ENCODE measurements at places on chromosomes 6 and 20. TPM values are rescaled to one million over a fixed set of nuclear protein-coding genes. Genes with fewer than 3 reads are reported as not detected.

- H3K27ac ChIP-seq, result no peak overlapping the region
- H3K4me3 ChIP-seq, result no peak overlapping the region
- DNase-seq, result no peak
- no peaks in the 10 kb centered on the region for H3K4me1 ChIP-seq
Measured at GRCh38 chr6:135521431-135521830, 23.9 kb upstream of the AHI1 start.

DNA sequence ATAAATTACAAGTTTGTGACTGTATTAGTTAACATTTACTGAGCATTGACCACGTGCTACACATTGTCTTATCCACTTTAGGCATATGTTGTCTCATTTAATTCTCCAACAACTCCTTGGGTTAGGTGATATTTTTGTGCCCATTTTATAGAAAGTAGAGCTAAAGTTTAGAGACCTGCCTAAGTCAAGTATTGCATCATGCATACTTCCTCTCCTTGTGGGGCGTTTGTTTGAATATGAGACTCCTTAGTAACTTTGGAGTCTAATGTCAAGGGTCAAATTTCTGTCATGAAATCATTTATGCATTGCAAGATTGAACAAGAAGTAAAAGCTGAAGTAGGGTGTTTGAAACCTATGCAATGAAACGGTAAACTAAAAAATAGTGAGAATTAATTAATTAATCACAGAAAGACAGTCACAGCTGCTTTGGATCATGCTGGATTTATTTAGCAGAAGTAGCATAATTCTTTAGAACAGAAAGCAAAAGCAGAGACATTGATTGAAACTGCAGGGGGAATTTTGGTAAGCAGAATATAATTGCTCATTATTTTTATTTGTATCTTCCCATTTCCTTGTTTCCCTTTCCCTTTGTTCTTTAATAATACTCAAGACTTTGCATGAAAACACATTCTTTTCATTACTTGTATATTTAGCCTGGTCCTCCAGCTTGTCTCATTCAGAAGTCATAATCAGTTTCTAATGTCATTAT lies 1374.4 kb upstream of the GJE1 start:
- no peaks in the 10 kb centered on the region for H3K4me1 ChIP-seq
- H3K27ac ChIP-seq, result no peak overlapping the region
- H3K36me3 ChIP-seq, result no peaks in the 10 kb centered on the region
- no peak overlapping the region for H3K4me3 ChIP-seq
- no peak for DNase-seq
- no peaks in the 10 kb centered on the region for H3K27me3 ChIP-seq

DNA sequence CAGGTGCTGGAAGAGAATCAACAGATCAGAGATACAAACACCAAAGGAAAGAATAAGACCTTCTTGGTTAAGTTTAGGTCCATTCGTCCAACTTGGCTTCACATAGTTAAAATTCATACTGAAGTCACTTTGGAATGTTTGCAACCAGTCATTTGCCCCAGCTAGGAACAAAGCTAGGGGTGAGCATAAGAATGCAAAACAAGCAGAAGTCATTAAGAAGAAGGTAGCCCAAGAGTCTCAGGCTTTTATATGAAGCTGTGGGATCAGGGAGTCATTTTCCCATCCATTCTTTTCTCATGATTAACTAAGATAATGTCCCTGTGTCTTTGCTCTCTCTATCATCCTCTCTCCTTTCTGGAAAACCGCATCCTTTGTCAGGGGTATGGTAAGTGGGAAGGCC lies 51.5 kb upstream of the TMEM170B start:
- no peak for DNase-seq
- H3K4me1 ChIP-seq, result peaks cover 11% of the 10 kb centered on the region
- H3K27ac ChIP-seq, result no peak overlapping the region

GRCh38 chr6:107670792-107671199 lies 153.3 kb downstream of the SCML4 start:
- H3K36me3 ChIP-seq, result no peaks in the 10 kb centered on the region
- H3K4me3 ChIP-seq, result peak overlapping the region; percentile 44
- peaks cover 35% of the 10 kb centered on the region for H3K4me1 ChIP-seq
- H3K27ac ChIP-seq, result no peak overlapping the region

DNA sequence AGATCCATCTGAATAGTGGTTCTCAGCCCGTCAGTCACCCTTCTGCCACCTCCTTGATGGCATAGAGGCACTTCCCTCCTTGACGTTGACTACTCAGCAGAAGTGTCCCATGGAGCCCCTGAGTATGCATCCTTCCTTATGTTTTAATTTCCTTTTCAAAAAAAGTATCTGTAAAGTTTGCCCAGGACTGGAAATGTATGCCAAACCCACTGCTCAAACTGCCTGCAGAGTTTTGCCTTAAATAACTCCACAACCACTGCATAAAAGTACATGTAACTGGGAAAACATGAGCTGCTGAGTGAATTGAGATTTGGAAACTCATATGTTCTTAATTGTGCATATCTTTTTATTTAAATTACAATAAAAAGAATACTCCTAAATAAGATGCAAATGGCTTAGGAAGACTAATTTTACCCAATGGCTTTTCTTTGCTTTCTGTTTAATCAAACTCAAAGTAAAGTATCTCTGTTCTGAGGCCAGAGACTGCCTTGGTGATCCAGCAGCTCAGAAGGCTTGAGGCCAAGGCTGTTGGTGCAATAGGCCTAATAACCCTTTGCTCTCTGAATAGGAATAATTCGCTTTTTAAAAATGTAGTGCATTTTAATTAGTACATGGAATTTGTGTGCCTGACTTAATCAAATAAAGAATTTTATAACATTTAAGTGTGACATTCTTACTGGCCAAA lies 90.4 kb downstream of the FNDC1 start:
- H3K4me3 ChIP-seq, result no peak overlapping the region
- no peaks in the 10 kb centered on the region for H3K4me1 ChIP-seq
- no peaks in the 10 kb centered on the region for H3K27me3 ChIP-seq
- H3K27ac ChIP-seq, result no peak overlapping the region
- DNase-seq, result no peak
- no peaks in the 10 kb centered on the region for H3K36me3 ChIP-seq

The SLC16A10 gene
- total RNA-seq, result 2.4 TPM

- no peak overlapping the region for H3K4me3 ChIP-seq
- no peak for DNase-seq
- H3K27me3 ChIP-seq, result no peaks in the 10 kb centered on the region
- peaks cover 3% of the 10 kb centered on the region for H3K4me1 ChIP-seq
- no peak overlapping the region for H3K27ac ChIP-seq
Measured at GRCh38 chr6:124517339-124517738, 444.9 kb upstream of the RNF217 start.

DNA sequence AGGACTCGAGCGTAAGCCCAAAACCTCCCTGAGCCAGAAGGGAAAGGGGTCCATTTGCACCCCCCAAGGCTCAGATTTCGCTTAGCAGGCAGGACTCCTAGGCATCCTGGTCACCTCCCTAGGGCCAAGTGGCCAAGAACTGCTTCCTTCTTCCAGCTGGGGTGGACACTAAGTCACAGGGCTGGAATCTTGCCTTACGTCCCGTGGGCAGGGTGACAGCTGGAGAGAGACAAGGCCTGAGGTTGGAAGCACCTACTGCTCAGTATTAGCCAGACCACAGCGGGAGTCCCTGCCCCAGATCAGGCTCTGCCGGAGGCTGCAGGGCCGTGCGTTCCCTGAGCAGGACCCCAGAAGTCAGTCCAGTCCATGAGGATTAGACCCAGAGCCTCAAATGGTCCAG lies 19.7 kb downstream of the LAMA5 start:
- H3K4me1 ChIP-seq, result no peaks in the 10 kb centered on the region
- H3K4me3 ChIP-seq, result no peak overlapping the region
- no peak overlapping the region for H3K27ac ChIP-seq
- H3K36me3 ChIP-seq, result peaks cover 11% of the 10 kb centered on the region

The CHD6 gene
- 71.8 TPM for total RNA-seq

The TMEM217 gene
- total RNA-seq, result 5.4 TPM

DNA sequence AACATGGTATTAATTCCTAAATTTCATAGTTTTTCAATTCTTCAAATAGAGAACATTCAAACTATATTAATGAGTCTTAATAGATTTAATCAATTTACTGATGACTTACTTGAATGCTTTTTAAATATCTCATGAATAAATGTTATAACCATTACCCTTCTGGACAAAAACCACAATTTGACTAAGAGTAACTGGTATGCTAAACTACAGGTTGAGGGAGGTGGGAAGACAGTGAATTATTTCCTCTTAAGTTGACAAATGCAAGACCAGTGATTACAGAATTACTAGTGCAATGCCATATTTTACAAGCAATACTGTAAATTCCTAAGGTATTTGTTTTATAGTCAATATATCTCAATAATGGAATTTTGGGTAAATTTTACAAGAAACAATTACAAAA lies 65.1 kb downstream of the REV3L start:
- no peak for DNase-seq
- H3K4me1 ChIP-seq, result no peaks in the 10 kb centered on the region
- H3K36me3 ChIP-seq, result no peaks in the 10 kb centered on the region
- H3K4me3 ChIP-seq, result no peak overlapping the region

GRCh38 chr6:55882718-55883569 lies 7.6 kb upstream of the BMP5 start:
- peaks cover 3% of the 10 kb centered on the region for H3K4me1 ChIP-seq
- H3K27me3 ChIP-seq, result no peaks in the 10 kb centered on the region
- no peak overlapping the region for H3K4me3 ChIP-seq
- H3K36me3 ChIP-seq, result no peaks in the 10 kb centered on the region
- H3K27ac ChIP-seq, result no peak overlapping the region
- DNase-seq, result no peak

GRCh38 chr6:128078276-128078675 lies 177.4 kb upstream of the THEMIS start:
- H3K4me1 ChIP-seq, result no peaks in the 10 kb centered on the region
- H3K27ac ChIP-seq, result no peak overlapping the region
- no peaks in the 10 kb centered on the region for H3K36me3 ChIP-seq
- DNase-seq, result no peak
- no peaks in the 10 kb centered on the region for H3K27me3 ChIP-seq
- no peak overlapping the region for H3K4me3 ChIP-seq

GRCh38 chr6:167952512-167952859 lies 45.0 kb upstream of the KIF25 start:
- H3K27ac ChIP-seq, result no peak overlapping the region
- peaks cover 52% of the 10 kb centered on the region for H3K36me3 ChIP-seq
- peak overlapping the region; percentile 32 for H3K4me3 ChIP-seq
- DNase-seq, result no peak
- peaks cover 12% of the 10 kb centered on the region for H3K4me1 ChIP-seq
- H3K27me3 ChIP-seq, result peaks cover 3% of the 10 kb centered on the region

DNA sequence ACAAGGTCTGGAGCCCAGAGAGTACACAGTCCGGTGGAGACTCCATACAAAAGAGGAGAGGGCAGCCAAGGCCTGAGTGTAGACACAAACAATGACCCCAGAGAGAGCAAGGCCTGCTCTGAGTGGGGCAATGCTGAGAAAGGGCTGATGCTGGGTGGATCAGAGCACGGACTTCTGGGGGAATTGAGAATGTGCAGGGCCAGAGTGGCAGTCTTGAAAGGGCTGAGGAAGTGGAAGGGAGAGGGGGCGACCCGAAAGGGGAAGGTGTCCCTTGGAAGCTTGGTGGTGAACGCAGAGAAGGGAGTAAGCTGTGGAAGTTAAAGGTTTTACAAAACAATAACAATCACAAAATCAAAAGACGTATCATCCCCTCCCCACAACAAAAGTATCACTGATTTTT lies 12.0 kb upstream of the GRM4 start:
- H3K36me3 ChIP-seq, result no peaks in the 10 kb centered on the region
- H3K27me3 ChIP-seq, result peaks cover 8% of the 10 kb centered on the region
- no peak for DNase-seq
- no peak overlapping the region for H3K4me3 ChIP-seq

- peaks cover 3% of the 10 kb centered on the region for H3K27me3 ChIP-seq
- H3K27ac ChIP-seq, result no peak overlapping the region
- H3K4me1 ChIP-seq, result peaks cover 12% of the 10 kb centered on the region
Measured at GRCh38 chr6:10098756-10099528, 315.9 kb downstream of the TFAP2A start.

GRCh38 chr6:1312473-1313367 lies 822 bp downstream of the FOXQ1 start:
- H3K4me1 ChIP-seq, result peaks cover 25% of the 10 kb centered on the region
- DNase-seq, result peak; percentile 41
- no peaks in the 10 kb centered on the region for H3K36me3 ChIP-seq
- peaks cover 23% of the 10 kb centered on the region for H3K27me3 ChIP-seq
- peak overlapping the region; percentile 87 for H3K4me3 ChIP-seq

DNA sequence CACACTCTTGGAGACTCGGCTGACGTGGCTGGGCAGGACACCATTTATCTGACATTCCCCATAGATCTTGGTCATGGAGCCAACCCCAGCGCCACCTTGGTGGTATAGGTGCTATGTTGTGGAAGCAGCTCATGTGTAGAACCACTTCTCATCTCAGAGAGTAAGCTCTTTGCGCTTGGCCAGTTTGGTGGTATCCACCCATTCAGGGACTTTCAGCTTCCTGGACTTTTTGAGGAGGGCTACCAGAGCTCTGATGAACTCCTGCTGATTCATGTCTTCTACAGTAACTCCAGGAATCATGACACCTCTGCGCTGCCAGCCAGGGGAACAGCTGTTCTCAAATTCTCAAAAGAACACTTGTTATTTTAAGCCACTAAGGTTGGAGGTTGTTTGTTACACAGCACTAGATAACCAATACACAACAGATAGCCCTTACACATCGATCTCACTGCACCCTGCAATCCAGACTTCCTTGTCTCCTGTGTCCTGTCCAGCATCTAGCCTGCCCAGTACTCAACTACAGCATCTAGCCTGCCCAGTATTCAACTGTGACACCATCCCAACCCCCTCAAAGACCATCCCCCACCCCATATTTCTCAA lies 86.0 kb upstream of the SLC22A16 start:
- no peak for DNase-seq
- no peak overlapping the region for H3K4me3 ChIP-seq
- H3K4me1 ChIP-seq, result peaks cover 22% of the 10 kb centered on the region
- peaks cover 6% of the 10 kb centered on the region for H3K36me3 ChIP-seq
- H3K27ac ChIP-seq, result no peak overlapping the region

DNA sequence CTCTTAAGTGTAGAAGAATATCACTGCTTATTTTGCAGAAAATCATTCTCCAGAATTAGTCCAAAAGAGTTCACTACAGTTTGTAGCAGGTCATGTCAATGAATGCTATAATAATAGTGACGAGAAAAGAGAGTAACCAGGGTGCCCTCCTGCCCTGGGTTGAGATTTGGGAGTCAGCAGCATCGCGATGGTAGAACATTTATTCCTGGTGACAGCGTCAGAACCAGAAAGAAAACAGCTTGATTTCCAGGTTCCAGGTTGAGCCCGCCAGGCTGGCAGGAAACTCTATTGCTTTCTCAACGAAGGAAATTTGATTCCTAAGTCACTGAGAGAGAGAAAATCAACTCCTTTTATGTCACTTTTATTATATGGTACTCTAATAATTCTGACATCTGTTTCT lies 550.3 kb downstream of the QKI start:
- no peak overlapping the region for H3K4me3 ChIP-seq
- no peak overlapping the region for H3K27ac ChIP-seq
- peaks cover 7% of the 10 kb centered on the region for H3K4me1 ChIP-seq
- no peak for DNase-seq

GRCh38 chr6:10201606-10202510 lies 213.0 kb downstream of the TFAP2A start:
- no peaks in the 10 kb centered on the region for H3K4me1 ChIP-seq
- H3K36me3 ChIP-seq, result no peaks in the 10 kb centered on the region
- H3K4me3 ChIP-seq, result no peak overlapping the region
- no peak for DNase-seq
- no peak overlapping the region for H3K27ac ChIP-seq
- peaks cover 4% of the 10 kb centered on the region for H3K27me3 ChIP-seq

The LGSN gene
- not detected for total RNA-seq
